ENCODE measurements at places on chromosomes 5 and 9.

- DNase-seq, result no peak
Observed at GRCh38 chr5:95162231-95162992, 122.5 kb downstream of the MCTP1 start.

DNA sequence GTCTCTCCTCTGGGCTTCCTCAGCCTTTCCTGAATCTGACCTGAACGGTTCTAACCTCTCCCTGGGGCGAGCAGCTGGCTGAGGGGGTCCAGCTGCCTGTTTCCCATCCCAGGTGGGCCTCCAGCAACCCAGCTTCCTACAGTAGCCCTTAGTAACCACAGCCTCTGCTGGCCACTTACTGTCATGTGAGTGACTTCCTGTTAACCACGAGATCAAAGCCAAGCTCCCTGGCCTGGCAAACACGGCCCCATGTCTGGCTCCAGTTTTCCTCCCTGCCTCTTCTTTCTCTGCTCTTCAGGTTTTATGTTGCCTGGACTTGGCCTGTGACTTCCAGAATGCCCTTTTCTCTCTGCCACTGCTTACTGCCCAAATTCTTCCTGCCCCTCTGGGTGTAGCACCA lies 47.2 kb upstream of the DAB2IP start:
- DNase-seq, result no peak

GRCh38 chr9:133968966-133969617 lies 23.0 kb downstream of the VAV2 start:
- DNase-seq, result no peak

- no peak for DNase-seq
Observed at GRCh38 chr5:79845448-79846197, 145.4 kb downstream of the MTX3 start.

- peak; percentile 55 for DNase-seq
Observed at GRCh38 chr9:94805585-94805984, 79.1 kb downstream of the AOPEP start.

Measured in NCI-H1417 treated with DMSO at 0.1 percent for 48 hours (cell line).